NCI-H2029 (cell line): ENCODE measurements at places on chromosomes 11 and 22.

DNA sequence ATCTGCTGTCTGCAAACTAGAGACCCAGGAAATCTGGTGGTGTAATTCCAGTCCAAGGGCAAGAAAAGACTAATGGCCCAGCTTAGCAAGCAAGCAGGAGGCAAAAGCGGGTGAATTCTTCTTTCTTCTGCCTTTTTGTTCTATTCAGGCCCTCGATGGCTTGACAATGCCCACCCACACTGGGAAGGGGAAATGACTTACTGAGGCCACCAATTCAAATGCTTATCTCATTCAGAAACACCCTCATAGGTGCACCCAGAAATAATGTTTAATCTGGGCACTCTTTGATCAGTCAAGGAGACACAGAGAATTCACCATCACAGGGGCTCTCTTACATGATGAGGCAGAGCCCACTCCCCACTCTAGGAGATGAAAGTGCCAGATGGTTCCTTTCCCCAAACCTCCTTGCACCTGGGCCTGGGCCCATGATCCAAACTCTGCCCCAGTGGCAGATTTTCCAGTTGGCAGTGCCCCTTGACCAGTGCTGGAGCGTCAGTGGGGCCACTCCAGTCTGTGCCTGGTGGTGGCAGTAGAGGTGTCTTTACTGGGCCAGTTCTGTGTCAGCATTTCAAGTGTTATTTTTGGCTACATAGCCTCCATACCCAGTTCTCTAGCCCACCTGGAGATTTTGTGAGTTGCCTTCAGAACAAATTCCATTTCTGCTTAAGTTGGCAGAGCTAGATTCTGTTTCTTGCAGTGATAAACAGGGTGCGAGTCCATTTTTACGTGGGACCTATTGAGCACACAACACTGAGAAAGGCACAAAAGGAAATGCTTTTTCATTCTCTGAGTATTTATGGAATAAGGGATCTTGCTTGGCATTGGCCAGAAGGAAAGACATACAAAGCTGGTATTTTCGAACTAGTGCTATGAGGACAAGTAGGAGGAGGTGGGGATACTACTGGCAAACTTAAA lies 7.5 kb downstream of the ELMOD1 start:
- DNase-seq, result no peak

- DNase-seq, result no peak
Observed at GRCh38 chr11:7490054-7490453, 4.7 kb downstream of the OLFML1 start.

GRCh38 chr22:23187211-23187610 lies 6.9 kb downstream of the BCR start:
- DNase-seq, result no peak

- no peak for DNase-seq
Observed at GRCh38 chr11:14742849-14743559, 99.4 kb downstream of the PDE3B start.

- no peak for DNase-seq
Observed at GRCh38 chr11:111569476-111569875, 29.0 kb downstream of the LAYN start.

DNA sequence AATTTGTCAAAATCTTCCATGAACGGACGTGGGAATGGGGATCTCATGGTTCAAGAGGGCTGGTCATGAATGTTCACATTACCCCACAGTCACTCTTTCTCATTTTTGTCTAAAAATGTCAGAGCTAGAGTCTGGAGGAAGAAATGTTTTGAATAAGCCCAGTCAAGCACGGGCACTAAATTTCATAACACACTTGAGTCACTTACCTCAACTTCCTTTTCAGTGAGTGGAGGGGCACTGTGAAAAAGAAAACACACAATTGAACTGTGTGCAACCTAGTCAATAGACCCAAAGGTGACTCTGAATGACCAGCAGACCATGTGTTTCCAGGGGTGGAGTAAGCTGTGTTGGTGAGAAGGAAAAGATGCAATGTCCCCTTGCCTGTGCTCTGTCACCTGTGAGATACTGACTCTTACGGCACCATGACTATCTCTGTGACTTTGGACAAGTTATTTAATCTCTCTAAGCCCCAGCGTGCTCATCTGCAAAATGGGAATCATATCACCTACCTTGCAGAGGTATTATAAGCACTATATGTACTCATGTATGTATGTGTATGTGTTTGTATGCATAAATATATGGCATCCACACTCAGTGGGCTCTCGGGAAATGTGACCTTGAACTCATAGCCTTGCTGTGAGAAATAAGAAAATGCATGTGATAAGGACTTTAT lies 38.2 kb upstream of the LYVE1 start:
- DNase-seq, result no peak
